Right atrium auricular region (tissue), 2 donors: ENCODE measurements at places on chromosomes 3 and 15. TPM values are rescaled to one million over a fixed set of nuclear protein-coding genes. Genes with fewer than 3 reads are reported as not detected.

BCL2A1 gene
- 1.5 TPM for total RNA-seq

RTP1 gene
- not detected for total RNA-seq

MYO1E gene
- total RNA-seq: 17.2 TPM

UCN2 gene
- total RNA-seq: not detected

ALPK3 gene
- 99.0 TPM for total RNA-seq

CRTC3 gene
- total RNA-seq: 26.4 TPM

CGNL1 gene
- total RNA-seq: 16.4 TPM

GOLGA6A gene
- total RNA-seq: not detected

C2CD4A gene
- total RNA-seq: not detected

CCR9 gene
- not detected for total RNA-seq

TERC gene
- 61.6 TPM for total RNA-seq

EPHB1 gene
- total RNA-seq: 3.2 TPM

DNA sequence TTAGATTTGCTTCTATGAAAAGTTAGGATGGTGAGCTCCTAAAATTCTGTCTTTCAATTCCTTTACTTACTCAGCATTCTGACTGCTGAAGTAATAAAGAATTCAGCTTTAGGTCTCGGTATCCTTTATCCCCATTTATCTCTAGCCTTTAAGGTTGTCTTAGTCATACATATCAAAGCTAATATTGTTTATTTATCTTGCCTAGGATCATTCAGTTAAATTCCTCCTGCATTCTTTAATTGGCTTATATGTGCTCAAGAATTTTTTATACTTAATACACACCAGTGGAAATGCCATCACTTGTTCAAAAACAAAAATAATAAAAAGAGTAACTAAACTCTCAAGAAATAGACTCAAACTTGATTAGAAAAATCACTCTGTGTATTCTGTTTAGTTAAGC is 507.0 kb downstream of the ZPLD1 start:
- DNase-seq: no peak

GRCh38 chr3:168117853-168118313 is 22.2 kb upstream of the GOLIM4 start:
- DNase-seq: no peak

DNA sequence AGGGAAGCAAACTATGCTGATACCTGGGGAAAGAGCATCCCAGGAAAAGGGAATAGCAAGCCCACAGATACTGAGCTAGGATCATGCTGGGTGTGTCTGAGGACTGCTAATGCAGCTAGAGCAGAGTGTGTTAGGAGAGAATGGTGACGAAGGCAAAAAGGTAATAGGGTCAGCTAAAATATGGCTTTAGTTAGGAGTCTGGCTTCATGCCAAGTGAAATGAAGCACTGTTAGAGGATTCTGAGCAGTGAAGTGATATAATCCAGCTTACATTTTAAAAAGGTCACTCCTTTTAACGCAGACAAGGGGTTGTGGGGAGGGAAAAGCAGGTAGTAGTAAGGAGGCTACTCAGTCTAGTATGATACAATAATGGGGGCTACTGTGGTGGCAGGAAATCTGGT is 30.4 kb downstream of the SECISBP2L start:
- no peak for DNase-seq

- no peak for DNase-seq
These were observed 27.1 kb downstream of the SLC12A1 start for GRCh38 chr15:48233246-48233645.

- DNase-seq: no peak
These were observed 37.8 kb downstream of the MINDY4B start for GRCh38 chr3:150867434-150867833.

- no peak for DNase-seq
These were observed 71.9 kb downstream of the UQCC5 start for GRCh38 chr3:52608337-52608736.

DNA sequence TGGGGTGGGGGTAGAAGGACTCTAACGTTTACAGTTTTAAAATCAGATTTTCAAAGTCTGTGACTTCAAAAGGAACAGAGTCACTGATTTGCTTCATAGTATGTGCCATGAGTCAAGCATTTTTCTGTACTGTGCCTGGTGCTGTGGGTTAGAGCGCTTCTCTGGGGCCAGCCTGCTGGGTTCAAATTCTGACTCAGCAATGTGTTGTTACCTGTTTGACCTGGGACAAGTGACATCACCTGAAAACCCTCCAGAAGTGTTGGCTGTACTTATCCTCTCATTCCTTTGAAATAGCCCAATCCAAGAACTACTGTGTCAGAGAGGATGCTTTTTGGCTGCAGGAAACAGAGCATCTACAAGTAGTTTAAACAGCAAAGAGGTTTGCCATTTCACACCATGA is 101.7 kb downstream of the LSM3 start:
- DNase-seq: no peak

DNA sequence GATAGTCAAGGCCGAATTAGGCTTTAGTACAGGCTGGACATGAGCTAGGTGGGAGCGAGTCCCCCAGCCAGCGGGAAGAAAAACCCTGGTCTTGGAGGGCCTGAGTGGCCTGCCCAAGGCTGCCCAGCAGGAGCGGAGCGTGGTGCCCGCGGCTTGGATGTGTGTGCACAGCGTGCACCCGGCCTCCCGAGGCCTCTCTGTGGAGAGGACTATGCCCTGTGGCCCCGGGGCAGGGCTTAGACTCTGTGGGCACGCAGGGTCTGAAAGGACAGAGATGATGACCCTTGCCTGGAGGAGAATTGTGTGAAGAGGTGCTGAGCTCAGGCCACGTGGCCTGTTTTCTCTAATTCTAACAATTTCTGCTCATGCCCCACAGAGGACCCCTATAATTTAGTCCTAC is 124.6 kb upstream of the IQSEC1 start:
- no peak for DNase-seq

GRCh38 chr3:9879830-9880549 is at the start of gene CIDEC:
CIDEC (minus strand) TSS chr3:9880253; CDS start chr3:9878486, 1,767 bp downstream.
- no peak for DNase-seq

GRCh38 chr3:15958692-15959433 is 161.1 kb upstream of the ANKRD28 start:
- no peak for DNase-seq
